Stimulated activated CD4-positive, alpha-beta T cell treated with anti-CD3 and anti-CD28 coated beads, Interleukin-4, amount 100 ng/mL, for 48 hours (primary cell): ENCODE measurements at places on chromosomes 5 and 9.

DNA sequence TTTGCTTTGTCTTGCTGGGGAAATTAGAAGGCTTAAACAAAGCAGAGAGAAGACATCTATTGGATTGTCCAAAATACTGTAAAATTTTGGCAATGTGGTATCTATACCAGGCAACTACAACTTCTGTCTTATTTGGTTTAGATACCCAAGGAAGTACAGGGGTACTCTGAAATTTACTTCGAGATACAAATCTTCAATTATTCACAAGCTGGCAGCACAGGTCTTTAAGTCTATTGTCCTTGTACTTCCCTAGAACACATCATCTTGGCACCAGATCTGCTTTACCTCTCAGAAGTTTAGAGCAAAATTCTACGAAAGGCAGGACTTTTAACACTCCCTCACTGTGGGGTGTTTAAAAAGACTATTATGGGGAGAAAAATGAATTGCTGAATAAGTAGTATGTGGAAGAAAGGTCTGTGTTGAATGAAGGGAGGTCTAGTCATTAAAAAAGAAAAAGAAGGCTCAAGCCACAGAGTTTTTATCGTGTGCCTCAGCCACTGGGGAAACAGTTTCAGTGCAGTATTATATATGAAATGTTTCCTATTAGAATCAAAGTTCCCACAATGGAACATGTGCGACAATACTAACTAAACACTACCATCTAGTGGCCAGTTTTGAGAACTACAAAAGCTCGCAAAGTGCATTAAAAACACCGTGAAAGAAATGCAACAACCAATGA is 93.7 kb downstream of the PDE4D start:
- no peak for DNase-seq

DNA sequence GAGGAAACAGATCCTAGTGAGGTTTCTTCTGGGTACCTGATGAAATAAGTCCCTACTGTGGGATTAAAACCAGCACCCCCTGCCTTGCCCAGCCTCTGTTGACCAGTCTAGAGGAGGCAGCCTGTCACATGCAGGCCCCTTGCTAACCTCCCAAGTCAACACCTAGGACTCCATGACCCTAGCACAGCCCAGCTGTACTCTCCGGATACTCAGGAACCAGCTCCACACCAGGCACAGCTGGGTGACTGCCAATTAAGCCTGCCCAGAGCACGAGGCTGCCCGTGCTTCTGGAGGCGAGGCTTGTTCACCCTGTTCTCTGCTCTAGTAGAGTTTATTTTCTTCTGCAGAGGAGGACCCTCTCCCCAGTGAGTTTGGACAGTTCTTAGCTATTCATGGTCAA is 92.5 kb downstream of the SNX24 start:
- DNase-seq: no peak

- no peak for DNase-seq
These were observed 12.3 kb downstream of the P4HA2 start for GRCh38 chr5:132215329-132215728.

- no peak for DNase-seq
These were observed 138.9 kb upstream of the RUSC2 start for GRCh38 chr9:35350827-35351549.
